ENCODE measurements at places on chromosomes 12 and 14.

- no peak for DNase-seq
Measured at GRCh38 chr14:90644882-90645281, 171.3 kb downstream of the TTC7B start.

- DNase-seq, result no peak
Measured at GRCh38 chr12:10965476-10965875, 21.2 kb downstream of the TAS2R50 start.

DNA sequence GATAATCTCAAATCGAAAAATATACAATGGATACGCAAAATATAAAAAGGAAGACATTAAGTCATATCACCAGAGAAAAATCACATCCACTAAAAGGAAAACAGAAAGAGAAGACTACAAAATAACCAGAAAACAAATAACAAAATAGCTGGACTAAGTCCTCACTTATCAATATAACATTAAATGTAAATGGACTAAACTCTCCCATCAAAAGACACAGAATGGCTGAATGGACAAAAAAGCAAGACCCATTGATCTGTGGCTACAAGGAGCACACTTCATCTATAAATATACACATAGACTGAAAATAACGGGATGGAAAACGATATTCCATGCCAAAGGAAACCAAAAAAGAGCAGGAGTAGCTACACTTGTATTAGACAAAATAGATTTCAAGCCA is 161.0 kb upstream of the PRKD1 start:
- no peak for DNase-seq

GRCh38 chr14:99274346-99275221 is 2.6 kb upstream of the BCL11B start:
- DNase-seq, result peak; percentile 80

GRCh38 chr12:29957835-29958234 is 174.1 kb upstream of the TMTC1 start:
- peak; percentile 13 for DNase-seq

DNA sequence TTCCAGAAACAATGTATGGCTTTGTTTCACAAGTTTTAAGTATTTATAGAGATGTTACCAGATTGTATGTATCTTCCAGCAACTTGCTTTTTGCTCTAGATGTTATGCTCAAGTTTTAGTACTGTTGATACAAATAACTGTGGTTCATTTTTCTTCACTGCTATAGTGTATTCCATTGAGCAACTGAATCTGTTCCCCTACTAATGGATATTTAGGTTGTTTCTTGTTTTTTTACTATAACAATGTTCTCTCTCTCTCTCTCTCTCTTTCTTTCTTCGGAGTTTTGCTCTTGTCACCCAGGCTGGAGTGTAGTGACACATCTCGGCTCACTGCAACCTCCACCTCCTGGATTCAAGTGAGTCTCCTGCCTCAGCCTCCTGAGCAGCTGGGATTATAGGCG is 16.6 kb downstream of the HCAR2 start:
- DNase-seq, result no peak

- peak; percentile 32 for DNase-seq
Measured at GRCh38 chr14:53032161-53032803, 81.4 kb upstream of the FERMT2 start.

- DNase-seq, result no peak
Measured at GRCh38 chr12:68620519-68621471, 10.1 kb downstream of the RAP1B start.

DNA sequence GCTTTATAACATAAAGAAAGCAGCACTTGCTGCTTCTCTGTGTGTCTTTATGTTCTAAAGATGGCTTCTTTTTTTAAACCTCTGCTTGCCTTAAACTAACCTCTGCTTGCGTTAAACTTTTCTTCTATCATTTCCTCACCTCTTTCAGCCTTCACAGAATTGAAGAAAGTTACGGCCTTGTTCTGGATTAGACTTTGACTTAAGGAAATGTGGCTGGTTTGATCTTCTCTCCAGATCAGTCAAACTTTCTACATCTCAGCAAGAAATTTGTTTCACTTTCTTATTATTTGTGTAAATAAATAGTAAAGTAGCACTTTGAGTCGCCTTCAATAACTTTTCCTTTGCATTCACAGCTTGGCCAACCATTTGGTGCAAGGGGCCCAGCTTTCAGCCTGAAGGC is 64.2 kb downstream of the CMAS start:
- DNase-seq, result no peak

DNA sequence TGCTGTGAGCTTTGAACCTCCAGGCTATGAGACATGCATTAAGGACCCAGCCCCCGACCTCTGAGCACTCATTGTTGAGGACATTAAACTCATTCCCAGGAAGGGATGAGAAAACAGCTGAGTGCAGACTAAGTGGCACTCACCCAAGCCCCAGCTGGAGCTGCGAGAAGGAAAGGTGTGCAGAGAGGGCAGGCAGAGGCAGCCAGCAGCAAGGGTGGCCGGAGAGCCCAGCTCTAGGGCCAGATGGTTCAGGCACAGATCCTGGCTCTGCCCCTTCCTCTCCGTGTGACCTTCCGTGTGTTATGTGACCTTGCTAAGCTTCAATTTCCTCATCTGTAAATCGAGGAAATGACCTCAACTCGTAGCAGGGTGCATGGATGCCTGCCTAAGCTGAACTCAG is 3.7 kb downstream of the TSPAN11 start:
- no peak for DNase-seq

GRCh38 chr12:120257041-120257821 is 8.3 kb downstream of the PXN start:
- no peak for DNase-seq

- no peak for DNase-seq
Measured at GRCh38 chr14:85391892-85392291, 138.1 kb upstream of the FLRT2 start.

- no peak for DNase-seq
Measured at GRCh38 chr14:103227094-103227768, 104.0 kb downstream of the TNFAIP2 start.

GRCh38 chr12:48556631-48557030 is 13.2 kb downstream of the LALBA start:
- no peak for DNase-seq

- no peak for DNase-seq
Measured at GRCh38 chr14:94774344-94775090, 4.6 kb upstream of the GSC start.

GRCh38 chr14:23396126-23396525 is 11.9 kb downstream of the MYH6 start:
- no peak for DNase-seq

DNA sequence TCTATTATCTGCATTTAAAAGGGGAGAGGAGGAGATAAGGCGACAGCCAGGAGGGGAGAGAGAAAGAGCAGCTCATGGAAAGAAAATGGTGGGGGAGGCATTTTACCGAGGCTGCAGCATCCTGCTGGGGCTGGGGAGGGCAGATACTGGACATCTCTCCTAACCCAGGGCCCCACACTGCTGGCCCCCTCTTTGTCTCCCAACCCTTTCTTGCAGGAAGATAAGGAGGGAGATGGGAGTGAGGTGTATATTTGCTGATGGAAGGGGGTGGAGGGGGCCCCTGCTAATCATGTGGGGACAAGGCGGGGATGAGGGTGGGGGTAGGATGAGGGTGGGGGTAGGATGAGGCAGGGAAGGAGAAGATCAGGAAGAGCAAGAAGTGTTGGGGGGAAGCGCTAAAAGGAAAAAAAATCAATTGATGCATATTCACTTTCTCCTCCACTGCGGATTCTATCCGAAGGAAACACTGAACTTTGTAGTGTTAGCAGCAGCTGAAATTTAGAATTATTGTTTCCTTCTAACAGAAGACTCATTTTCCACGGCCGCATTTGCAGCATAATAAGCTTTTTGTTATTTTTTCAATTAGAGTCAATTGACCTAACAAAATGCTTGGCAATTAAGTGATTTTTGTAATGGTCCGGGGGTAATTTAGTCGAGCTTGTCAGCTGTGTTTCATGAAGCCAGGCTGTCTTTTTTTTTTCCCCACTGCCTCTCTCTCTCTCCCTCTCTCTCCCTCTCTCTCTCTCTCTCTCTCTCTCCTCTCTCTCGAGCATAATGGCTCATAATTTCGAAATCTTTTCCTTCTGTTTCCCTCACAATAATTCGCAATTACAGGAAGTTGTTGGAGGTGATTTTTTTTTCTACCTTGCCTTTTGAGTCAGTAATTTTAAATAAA is 1134.6 kb downstream of the BCL11B start:
- DNase-seq, result no peak

- peak; percentile 68 for DNase-seq
Measured at GRCh38 chr12:3275171-3276041, 198.2 kb downstream of the TSPAN9 start.

DNA sequence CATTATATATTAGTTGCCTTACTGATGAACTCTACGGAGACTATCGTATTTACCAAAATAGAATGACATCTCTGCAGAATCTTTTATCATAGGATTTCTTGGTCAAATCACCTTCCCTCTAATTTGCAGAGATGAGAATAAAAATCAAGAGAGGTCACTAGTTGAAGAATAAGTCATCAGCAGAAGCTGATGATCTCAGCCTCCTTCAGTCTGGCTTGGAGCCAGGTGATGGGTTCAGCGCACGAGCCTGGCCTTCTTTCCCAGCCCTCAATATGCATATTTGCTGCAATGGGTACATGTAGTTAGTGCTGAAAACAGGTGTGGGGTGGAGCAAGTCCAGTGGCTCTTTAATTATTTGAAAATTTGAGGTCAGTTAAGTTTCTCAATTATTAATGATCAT is 19.2 kb upstream of the EMP1 start:
- no peak for DNase-seq

DNA sequence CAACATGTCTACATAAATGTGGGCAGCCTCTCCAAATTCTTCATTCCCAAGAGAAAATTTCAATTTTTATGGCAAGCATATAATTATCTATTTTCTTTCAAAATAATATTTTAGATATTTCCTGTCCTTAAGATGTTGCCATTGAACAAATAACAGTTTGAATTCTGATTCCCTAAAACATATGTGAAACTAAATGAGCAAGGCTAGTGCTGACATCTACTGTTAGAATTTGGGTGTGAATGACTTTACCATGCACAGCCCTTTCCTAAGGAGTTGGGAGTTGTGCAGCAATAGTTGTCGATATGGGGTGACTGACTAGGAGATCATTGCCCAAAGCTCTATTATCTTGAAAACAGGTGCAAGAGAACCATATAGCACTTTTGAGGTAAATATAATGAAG is 108.2 kb upstream of the SLC38A4 start:
- peak; percentile 46 for DNase-seq

DNA sequence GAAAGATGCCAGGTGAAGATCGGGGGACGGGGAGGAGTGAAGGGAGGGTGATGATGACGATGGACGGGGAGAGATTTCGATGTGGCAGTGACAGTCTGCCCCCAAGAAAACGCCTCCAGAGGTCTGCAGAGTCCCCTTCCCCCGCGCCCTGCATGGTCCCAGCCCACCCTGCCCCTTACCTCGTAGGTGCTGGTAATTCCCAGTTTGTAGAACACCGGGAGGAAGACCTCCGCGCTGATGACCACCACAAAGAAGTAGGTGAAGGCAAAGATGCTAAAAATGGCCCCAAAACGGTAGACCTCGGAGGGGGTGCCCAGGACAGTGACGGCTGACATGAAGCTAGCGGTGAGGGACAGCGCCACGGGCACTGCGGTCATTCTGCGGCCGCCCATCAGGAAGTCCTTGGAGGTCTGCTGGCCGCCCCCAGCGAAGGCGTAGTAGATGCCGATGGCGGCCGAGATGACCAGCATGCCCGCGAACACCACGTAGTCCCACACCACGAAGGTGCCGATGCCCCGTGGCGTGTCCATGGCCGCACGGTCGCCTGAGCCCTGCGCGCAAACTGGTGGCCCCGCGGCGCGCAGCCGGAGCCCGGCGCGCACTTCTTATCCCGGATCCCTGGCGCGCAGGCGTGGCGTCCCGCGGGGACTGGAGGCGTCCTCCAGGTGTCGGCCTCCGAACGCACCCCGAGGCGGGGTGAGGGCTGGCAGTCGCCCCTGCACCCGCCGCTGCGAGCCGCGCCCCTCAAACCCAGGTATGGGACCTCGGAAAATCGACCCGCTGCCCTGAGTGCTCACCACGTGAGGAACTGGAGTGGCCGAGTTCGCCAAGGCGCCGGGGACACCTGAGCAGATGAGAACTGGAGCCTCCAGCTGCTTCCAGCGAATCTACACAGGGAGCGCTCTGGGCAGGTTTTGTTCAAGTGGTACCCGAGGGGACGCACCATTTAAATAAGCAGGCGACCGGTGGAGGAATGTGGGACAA is at the start of gene SLC5A8:
Gene SLC5A8, minus strand, starts transcription at position 920 of the 984 bp plus-strand sequence. Its CDS starts 390 bp downstream, at position 530.
- DNase-seq, result no peak

DNA sequence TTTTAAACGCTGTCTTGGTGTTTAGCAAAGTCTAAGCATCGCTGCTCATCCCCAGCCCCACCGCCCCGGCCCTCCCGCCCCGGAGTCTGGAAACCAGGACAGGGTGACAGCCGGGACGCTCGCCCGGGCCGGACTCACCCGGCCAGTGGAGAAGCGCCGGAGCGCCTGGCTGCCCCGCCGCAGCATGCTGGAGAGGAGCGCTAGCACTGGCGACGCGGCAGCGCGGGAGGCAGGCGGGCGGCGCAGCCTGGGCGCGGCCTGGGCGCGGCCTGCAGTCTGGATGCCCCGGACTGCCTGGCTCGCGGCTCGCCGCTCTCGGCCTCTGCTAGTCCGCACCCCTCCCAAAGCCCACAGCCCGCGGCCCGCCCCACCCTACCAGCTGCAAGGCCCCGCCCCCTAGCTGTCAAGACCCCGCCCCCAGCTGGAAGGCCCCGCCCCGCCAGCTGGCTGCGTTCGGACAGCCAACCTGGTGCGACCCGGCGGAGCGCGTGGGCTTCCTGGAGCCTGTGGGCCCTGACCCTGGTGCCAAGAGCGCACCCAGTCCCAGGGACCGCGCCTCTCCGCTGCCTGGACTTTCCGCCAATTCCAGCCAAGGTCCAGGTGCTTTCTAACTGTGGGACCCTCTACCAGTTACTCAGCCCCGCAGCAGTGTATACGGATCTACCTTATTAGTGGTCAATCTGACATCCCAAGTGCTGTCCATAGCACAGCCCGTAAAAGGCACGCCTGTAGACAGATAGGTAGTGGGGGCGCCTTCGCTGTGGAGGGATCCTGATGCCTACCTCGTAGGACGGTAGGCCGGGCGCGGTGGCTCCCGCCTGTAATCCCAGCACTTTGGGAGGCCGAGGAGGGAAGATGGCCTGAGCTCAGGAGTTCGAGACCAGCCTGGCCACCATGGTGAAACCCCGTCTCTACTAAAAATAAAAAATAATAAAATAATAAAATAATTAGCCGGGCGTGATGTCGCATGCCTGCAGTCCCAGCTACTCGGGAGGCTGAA is at the start of gene ALDH1L2:
Gene ALDH1L2, minus strand, starts transcription at position 208 of the 1,000 bp plus-strand sequence. Its CDS starts 22 bp downstream, at position 186.
- peak; percentile 81 for DNase-seq

GRCh38 chr12:6443361-6443983 is 1.3 kb upstream of the CD27 start:
- DNase-seq, result no peak

DNA sequence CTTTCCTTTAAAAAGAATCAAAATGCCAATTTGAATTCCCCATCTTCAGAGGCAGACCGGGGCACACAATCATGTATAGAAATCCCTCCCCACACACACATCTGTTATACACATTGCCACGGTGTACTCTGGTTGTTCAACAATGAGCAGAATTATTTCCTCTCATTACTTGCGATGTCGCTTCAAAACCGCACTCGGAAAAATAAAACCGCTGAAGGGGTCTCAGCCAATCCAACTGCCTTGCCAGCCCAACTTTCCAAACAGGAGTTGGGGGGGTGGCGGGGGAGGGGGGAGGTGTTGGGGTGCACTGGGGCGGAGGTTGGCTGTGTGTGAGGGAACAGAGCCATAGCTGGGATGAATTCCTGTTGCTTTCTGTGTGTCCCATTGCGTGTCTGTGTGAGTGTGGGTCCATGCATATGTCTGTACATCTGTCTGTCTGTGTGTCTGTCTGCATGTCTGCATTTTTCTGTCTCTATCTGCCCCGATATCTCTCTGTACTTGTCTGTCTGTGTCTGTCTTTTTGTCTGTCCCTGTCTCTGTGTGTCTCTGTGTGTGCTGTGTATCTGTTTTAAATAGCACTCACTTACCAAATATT is 163.6 kb upstream of the TBX3 start:
- no peak for DNase-seq

- DNase-seq, result no peak
Measured at GRCh38 chr12:60271816-60272215, 676.0 kb downstream of the SLC16A7 start.
